ENCODE measurements at places on chromosomes 6 and 20.

- no peak for DNase-seq
Observed at GRCh38 chr6:33787954-33788693, 806 bp downstream of the LEMD2 start.

GRCh38 chr6:20681243-20681684 is 147.0 kb downstream of the CDKAL1 start:
- DNase-seq = no peak

DNA sequence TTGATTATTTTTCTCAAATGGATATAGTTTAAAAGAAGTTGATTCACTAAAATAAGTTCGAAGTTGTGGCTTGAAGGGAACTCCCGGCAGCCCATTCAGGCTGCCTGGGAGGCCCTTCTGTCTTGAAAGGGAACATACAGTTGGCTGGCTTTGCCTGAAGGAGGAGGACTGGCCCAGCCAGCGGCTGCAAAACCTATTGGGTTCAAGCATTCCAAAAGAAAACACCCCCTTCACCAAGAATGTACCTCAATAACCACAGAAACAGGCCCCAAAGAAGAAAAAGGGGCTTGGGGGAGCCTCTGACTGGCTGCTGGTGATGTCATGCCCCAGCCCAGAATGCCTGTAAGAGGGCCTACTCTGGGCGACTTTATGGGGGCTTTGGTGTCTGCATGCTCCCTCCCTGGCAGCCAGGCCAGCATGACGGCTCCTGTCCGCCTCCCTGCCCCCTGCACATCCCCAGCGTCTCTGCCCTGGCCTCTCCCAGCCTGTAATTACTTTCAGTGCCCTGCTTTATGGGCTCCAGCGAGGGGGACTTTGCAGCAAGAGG is 36.5 kb downstream of the MAFB start:
- no peak for DNase-seq

DNA sequence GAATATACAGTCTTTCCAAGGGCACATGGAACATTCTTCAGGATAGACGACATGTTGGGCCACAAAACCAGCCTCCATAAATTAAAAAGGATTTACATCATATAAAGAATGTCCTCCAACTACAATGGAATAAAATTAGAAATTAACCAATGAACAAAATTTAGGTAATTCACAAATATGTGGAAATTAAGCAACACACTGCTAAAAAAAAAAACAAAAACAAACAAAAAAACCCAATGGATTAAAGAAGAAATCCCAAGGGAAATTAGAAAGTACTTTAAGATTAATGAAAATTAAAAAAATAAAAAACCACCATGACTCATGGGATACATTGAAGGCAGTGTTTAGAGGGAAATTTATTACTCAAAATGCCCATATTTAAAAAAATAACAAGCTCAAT is 21.4 kb upstream of the NT5E start:
- DNase-seq = no peak

DNA sequence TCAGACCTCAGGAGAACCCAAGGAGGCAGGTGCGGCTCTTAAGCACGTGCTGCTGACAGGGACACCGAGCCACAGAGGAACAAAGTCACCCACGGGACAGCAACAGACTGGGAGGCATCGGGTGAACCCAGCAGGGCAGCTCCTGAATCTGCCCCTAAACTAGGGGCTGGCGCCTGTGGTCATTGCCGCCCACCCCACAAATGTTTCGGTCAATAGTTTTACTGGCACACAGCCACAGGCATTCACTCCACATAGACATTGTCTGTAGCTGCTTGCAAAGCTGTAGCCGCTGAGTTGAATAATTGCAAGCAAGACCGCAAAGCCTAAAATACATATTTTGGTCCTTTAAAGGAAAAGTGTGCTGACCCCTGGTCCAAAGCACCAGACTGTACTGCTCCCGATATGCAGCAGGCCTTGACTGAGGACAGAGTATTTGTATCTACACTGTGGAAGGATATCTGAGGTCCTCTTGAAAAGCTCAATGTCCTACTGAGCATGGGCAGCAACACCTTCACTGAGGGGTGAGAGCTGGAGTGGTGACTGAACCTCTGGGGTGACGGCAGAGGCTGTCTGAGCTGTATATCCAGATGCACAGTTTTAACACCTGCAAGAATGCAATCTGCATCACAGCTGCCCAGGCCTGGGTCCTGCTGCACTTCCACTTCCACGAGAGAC is 310.3 kb downstream of the THBS2 start:
- DNase-seq = no peak

- no peak for DNase-seq
Observed at GRCh38 chr6:165983112-165984072, 184.3 kb downstream of the TBXT start.

DNA sequence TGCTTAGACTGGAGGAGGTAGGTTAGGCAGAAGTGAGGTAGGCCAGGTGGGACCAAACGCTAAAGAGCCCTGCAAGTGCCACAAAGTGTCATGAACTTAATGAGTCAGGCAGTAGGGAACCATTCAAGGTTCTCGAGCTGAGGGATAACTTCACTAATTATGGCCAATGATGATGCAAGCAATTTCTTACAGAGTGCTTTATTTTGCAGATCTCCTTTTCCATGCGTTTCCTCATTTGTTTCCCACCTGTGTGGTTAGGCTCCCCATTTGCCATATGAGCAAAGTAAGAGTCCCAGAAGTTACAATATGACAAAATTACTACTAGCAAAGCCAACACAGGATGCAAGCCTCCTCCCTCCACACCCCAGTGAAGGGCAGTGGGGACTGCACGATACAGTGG is 36.5 kb upstream of the PSMF1 start:
- DNase-seq = no peak

- no peak for DNase-seq
Observed at GRCh38 chr20:18628330-18628920, 40.6 kb downstream of the DTD1 start.

DNA sequence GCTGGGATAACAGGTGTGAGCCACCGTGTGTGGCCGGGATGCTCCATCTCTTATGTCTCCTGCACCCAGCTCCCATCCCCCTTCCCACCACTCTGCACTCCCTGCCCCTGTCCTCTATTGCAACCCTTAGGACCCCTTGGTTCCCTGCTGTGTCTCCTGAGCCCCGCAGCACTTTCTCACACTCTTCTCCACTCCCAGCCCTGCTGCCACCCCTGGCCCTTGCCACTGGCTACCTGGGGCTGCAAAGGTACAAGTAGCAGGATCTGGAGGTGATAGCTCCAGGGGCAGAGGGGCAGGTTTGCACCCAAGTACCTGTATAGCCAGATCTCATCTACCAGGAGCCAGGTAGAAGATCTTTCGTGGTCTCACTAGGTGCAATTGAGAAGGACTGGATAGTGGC is 6.6 kb upstream of the CPXM1 start:
- no peak for DNase-seq

- no peak for DNase-seq
Observed at GRCh38 chr20:9375221-9375681, 139.1 kb upstream of the LAMP5 start.

DNA sequence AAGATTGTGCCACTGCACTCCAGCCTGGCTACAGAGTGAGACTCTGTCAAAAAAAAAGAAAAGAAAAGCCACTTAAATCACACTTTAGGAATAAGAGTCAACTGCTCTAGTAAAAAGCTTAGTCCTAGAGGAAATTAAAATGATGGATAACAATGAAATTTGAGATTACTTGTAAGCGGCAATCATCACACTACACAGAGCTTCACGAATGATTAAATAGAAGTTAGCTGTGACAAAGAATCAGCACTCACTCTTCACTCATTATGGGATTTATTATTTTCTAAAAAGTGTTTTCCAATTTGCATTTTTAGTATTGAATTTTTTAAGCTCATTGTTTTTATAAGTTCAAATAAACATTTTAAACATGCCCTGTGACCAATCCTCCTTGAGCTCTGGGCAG is 718.0 kb downstream of the UTRN start:
- no peak for DNase-seq
